ENCODE measurements at places on chromosomes 1 and 21.
A peak's percentile ranks its signal among the peaks of the same experiment; 100 is the strongest.

DNA sequence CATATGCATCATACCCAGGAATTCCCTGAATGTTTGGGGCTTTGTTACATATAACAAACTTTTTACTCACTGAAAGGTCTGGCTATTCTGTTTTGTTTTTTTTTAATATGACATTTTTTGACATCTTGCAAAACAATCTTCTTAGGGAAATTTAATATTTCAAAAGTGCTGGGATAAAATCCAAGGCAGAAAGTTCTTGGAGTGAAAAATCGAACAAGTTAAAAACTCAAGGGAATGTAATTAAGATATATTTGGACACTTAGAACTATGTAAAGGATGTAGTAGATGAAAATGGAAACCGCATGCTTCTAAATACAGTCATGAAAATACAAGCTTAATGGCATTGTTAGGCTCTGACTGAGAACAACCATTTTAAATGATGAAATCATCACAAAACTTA is 8.6 kb downstream of the CHODL start:
- DNase-seq = no peak

- DNase-seq = peak; percentile 98
Measured at GRCh38 chr1:6859415-6860343, 74.4 kb downstream of the CAMTA1 start.

DNA sequence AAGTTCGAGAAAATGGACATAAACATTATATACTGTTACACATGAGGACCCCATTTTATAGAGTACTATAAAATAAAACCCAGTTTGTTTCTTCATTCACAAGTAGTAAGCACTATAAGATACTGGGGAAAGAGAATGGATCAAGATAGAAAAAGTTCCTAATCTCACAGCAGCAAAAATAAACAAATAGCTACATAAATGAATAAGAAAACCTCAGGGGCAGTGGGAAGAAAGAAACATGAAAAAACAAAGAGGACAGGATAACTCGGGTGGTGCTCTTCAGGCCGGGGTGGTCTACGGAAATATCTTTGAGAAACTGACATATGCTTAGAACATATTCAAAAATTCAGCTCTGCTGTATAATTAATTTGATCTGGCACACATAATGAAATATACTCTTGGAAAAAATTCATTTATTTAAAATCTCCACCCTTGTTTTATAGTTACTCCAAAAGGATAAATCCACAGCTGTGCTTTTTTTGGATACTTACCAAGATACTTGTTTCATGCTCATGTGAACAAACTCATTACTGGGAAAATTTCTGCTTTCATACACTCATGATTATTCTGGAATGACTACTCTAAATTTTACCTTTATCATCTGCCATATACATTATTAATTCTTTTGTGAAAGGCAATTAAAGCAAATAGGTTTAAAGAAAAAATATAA is 20.0 kb downstream of the CEP170 start:
- peak; percentile 61 for DNase-seq

- DNase-seq = peak; percentile 69
Measured at GRCh38 chr21:39125752-39126485, 57.3 kb downstream of the PSMG1 start.

GRCh38 chr1:84146411-84147032 is 2.5 kb downstream of the PRKACB start:
- DNase-seq = peak; percentile 68

- DNase-seq = no peak
Measured at GRCh38 chr1:2466958-2467554, 9.0 kb upstream of the PLCH2 start.

DNA sequence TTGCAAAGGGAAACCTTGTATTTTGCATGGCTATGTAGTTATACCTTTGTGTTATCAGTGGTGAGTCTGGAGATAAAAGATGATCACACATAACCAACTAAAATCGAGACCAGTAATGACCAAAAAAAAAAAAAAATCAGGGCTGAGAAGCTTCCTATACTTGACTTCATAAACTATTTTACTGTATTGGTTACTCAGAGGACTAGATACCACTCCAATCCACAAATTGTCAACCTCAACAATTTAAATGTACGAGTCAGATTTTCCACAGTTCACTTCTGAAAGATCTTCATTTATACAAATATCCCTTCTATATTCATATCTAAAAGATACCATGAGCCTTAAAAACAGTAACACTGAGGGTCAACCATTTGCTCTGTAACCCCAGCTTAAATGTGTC is 71.7 kb downstream of the NRIP1 start:
- no peak for DNase-seq

GRCh38 chr1:201020721-201021629 is 2.5 kb downstream of the KIF21B start:
- DNase-seq = no peak

- DNase-seq = no peak
Measured at GRCh38 chr1:5571438-5571837, 420.8 kb downstream of the NPHP4 start.

DNA sequence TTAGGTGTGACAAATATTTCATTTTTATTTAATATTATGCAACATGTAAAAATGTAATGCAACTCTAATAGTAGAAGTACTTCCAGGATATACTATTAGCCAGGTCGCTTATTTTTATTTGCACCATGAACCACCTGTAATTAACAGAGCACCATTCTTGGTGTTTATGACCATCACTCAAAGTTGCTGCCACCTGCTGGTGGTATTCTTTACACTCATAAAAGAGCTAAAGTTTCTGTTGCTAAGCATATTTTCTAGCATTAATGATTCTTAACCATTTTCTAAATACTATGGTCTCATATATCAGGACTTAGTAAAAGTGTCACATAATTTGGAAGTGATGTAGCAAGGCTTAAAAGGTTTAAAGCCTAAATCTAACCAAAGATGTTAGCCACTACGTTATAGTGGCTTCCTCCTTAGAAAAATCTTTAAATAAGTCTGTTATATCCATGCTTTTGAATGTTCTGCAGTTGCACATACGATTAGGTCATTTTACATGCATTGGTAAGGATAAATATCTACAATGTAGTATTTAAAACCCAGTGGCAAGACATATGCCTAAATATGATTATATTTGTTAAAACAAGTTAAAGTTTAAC is 244.5 kb downstream of the NEGR1 start:
- DNase-seq = peak; percentile 51

- peak; percentile 20 for DNase-seq
Measured at GRCh38 chr1:19512545-19512944, 27.2 kb upstream of the CAPZB start.

- DNase-seq = no peak
Measured at GRCh38 chr21:43328958-43329691, 97.8 kb downstream of the SIK1 start.

DNA sequence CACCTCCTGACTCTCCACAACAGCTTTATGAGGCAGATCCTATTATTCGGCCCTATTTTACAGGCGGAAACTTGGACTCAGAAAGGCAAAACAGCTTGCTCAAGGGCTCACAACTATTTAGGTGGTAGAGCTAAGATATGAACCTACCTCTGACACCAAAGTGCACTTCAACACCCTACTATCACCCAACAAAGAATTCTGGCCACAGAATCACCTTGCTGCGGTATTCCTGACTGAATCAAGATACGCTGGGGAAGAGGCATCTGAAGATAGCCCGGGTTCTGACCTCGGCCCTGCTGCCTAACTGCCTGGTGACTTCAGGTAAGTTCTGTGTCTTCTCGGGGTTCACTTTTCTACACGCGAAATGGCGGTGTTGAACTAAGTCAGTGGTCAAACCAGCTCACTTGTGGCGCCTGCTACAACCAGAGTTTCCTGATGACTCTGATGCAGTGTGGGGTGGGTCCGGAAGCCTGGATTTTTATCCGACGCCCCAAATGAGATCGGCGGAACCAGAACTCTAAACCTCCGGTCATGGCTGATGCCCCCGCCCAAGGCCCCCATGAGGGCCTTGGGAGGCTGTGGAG is 608 bp downstream of the PEF1 start:
- no peak for DNase-seq

Data from AG10803 (cell line).